Stimulated activated CD8-positive, alpha-beta memory T cell treated with anti-CD3 and anti-CD28 coated beads, Interleukin-7, amount 100 ng/mL, for 1 hour (primary cell): ENCODE measurements at places on chromosomes 7 and 10.

DNA sequence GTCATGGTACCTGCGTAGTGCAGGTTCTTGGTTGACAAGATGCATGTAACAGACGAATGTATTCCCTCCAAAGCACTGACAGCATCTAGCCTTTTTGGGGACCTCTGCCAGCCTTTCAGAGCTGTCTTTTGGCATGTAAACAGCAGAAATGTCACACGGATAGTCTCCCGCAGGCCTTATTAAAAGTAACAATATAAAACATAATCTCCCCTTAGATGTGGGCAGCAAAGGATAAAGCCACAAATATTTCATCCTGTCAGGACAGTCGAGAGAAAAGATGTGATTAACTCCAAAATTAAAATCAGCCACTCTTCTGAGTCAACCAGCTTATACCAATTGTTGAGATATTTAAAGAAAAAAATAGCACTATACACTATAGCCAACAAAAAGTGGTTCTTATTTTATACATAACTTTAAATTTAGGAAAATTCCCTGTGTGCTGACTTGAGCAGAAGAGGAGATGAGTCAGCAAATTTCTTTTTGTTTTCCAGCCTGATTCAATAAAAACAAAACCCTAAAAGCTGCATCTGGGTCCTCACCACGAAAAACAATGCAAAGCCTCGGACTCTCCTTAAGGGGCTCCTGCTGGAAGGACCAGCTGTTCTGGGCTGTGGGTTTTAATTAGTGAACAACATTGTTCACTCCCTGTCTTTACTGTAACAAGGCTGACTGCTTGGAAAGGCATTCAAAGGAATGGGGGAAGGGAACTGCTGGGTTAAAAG, 240.2 kb downstream of the ADAM12 start:
- DNase-seq: no peak

DNA sequence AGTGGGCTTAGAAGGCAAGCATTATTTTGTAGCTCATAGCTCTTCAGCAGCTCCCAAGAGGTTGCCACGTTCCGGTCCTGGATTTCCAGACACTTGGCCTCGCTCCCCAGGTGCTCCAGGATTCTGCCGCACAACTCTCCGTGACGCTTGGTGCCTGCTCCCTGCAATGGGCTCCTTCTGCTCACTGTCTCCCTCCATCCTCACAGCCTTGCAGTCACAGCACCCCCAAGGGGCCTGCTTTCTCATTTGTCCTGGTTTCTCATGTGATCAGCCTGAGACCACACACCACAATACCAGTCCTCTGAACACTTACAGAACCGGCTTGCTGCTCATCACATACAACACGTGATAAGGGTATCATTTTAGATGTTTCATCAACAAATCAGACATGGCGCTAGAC, 9.8 kb downstream of the IGFBP3 start:
- no peak for DNase-seq

- DNase-seq: no peak
These were observed 179.7 kb downstream of the HGF start for GRCh38 chr7:81590131-81590530.

DNA sequence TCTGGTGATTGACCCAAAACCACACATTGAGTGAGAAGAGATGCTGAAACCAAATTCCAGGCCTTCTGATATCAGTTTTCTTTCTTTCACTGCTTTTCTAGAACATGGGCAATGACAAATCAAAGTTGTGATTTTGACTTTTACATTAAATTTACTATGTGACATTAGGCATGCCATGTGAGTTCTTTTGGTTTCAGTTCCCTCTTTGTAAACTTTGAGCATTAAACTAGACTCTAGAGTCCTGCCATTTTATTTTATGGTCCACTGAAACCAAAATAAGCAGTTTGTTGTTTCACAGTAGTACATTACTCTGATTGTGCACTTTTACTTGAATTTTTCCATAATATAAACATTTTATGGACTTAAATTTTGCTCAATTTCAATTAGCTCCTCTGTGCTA, 381.1 kb upstream of the SEMA3D start:
- no peak for DNase-seq

- no peak for DNase-seq
These were observed 102.7 kb downstream of the GRID1 start for GRCh38 chr10:86263907-86264306.

- no peak for DNase-seq
These were observed 6.0 kb downstream of the LDB1 start for GRCh38 chr10:102113956-102114857.

DNA sequence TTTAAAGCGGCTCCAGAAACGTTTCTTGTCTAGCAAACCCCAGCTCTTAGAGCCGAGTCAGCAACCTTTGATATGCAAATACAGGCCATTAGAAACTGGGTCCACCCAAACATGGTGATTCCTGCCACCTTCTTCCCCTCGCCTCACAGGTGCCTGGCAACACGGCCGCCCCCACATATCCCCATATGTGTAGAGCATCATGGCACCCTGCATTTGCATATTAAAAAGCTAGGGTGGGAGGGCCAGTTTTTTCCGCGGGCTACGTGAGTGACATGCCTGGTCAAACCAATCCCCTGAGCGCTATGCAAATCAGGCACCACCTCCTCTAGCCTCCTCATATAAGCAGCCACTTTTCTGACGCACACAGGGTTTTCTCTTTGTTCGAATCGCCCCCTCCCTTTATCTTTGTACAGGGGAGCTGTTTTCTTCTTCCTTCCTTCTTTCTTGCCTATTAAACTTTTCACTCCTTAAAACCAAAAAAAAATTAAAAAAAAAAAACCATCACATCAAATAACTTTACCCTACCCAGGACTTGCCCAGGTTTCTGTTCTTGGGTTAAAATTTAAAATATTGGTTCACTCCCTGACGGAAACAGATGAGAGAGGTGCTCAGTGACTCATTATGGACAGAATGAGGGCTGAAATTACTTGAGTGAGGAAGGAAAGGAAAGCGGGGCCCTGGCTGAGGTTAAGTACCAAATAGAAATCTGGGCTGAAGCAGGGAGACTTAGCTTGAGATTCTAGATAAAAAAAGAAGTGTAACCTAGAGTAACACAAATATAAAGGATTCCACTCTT, 59.8 kb downstream of the COA1 start:
- DNase-seq: no peak
